ENCODE measurements at places on chromosomes 6 and 20.

- no peak for DNase-seq
Measured at GRCh38 chr20:6579824-6580223, 187.7 kb upstream of the BMP2 start.

- no peak for DNase-seq
Measured at GRCh38 chr6:2794171-2794730, 29.1 kb downstream of the WRNIP1 start.

DNA sequence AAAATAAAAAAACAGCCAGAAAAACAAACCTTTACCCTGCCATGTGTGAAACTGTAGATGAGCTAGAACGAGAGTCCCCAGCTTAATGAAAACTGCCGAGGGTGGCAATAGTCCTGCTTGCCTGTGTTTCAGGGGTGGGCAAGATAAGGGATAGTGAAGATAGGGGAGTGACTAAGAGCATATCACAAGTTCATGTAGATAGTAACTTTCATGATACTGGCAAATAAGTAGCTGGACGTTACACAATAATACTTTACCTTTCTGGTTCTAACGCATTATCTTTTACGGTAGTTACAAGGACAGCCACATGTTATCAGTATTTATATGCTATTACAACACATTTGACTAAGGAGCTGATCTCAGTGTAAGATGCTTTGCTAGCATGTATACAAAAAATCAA lies 9.3 kb upstream of the FBXO9 start:
- no peak for DNase-seq

DNA sequence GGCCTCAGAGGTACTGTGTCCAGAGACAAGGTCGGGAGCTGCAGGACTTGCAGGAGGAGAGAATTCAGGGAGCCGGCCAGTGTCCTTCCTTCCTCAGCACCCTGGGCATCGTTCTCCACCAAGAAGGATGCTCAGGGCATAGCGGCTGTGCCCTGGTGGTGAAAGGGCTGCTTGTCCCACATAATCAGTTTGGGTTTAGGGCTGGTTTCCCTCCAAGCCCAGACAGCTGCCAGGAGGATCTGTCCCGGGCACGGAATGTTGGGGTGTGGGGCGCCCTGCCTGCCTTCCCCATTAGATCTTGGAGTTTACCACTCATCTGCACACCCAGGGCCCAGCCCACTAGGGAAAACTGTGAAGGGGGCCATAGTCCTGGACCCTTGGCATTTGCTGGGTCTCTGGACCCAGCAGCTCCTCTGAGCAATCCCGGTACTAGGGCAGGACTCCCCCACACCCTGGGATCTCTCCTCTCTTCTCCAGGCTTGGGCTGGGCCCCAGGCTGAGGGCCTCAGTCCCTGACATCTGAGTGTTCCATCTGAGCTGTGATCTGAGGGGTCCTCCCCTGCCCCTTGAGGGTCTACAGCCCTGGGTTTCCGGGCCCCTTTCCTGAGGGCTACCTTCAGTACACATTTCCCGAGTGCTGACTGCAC lies 18.6 kb upstream of the SPDEF start:
- no peak for DNase-seq

GRCh38 chr6:71473926-71474325 lies 185.3 kb downstream of the OGFRL1 start:
- no peak for DNase-seq

All from GM12892 (cell line).